ENCODE measurements at places on chromosomes 2 and 18.

- DNase-seq: no peak
Observed at GRCh38 chr18:26705757-26706156, 157.4 kb upstream of the KCTD1 start.

DNA sequence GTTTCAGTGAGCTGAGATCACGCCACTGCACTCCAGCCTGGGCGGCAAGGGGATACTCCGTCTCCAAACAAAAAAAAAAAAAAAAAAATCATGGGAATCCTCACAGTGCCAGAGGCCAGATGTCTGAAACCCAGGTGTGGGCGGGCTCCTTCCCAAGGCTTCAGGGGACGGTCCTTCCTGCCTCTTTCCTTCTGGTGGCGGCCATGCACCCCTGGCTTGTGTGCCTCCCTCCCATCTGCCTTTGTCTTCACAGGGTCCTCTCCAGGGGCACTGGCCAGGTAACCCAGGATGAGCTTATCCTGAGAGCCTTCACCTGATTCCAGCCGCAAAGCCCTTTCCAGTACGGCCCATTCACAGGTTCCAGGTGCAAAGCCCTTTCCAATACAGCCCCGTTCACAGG is 40.9 kb upstream of the GPC1 start:
- no peak for DNase-seq

- no peak for DNase-seq
Observed at GRCh38 chr2:1750270-1750932, 6.1 kb upstream of the PXDN start.

- DNase-seq: peak; percentile 6
Observed at GRCh38 chr2:134739879-134740301, 21.1 kb upstream of the TMEM163 start.

GRCh38 chr2:10721396-10722251 is at the start of gene ATP6V1C2:
Gene ATP6V1C2 (plus strand): TSS chr2:10721630. CDS start chr2:10722850, 1,220 bp downstream.
- DNase-seq: no peak

GRCh38 chr2:32852856-32853255 is 93.9 kb upstream of the LTBP1 start:
- DNase-seq: no peak

DNA sequence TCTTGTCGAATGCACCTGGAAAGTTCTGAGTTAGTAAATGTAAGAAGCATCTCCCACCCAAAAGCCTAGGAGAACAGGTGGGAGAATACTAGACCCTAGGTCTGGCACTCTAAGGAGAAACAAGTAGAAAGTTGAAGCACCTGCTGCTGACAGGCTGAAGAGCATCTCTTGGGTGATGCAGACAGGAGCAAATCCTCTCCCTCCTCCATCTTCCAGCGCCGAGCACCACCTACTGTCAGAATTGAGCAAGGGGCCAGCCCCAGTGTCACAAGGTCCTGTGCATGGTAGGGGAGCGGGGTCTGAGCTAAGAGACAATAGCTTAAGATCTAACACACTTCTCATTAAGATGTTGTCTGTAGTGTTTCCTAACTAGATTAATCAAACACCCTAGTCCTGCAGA is 52.9 kb downstream of the HK2 start:
- no peak for DNase-seq

GRCh38 chr2:147789720-147790119 is 55.1 kb upstream of the ACVR2A start:
- peak; percentile 5 for DNase-seq

DNA sequence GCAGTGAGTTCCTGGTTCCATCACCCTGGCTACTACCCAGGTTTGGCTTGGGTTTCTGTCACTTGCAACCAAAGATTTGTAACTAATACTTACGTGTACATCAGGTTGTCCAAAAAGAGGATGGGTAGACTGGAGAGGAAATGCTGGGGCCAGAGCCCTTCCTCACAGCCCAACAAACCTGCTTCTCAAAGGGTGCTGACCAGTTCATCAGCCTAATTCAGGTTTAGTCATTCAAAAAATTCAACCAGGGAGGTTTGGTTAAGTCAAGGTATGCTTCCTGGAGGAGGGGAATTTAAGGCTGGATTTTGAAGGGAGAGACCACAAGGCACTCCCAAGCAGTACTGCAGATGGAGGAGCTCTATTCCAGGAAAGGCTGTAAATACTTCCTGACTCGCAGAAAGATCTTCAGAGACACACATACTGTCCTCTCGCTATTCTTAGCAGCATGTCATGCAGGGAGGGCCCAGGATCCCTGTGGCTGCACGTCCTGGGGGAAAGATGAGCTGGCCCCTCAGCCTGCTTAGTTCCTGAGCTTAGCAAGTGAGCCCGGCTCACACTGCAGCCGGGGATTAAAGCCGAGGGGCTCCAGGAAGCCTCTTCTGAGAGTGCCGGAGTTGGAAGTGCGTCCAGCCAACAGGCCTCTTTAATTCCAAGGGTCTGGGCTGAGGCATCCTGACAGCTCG is 40.0 kb upstream of the BIN1 start:
- DNase-seq: no peak

DNA sequence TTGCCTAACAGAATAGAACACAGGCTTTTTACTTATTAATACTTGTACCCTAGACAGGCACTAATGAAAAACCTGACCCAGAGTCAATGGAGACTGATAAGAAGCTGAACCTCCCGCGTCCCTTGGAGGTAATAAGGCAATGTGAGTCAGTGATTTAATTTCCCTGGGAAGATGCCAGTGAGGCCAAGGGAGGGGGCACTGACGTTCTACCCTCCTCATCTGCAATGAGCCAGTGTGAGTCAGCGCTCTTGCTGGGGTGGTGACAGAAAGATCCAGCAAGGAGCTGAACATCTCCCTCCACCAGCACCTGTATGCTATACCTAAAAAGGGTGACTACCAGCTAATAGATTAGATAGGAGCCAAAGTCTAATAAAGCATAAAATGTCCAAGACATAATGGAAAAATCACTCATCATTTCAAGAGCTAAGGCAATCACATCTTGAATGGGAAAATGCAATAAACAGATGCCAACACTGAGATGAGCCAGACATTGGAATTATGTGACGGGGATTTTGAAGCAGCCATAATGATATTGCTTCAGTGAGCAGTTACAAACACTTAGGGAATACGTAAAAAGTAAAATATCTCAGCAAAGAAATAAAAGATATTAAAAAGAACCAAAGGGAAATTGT is 116.9 kb downstream of the TPGS2 start:
- peak; percentile 70 for DNase-seq

DNA sequence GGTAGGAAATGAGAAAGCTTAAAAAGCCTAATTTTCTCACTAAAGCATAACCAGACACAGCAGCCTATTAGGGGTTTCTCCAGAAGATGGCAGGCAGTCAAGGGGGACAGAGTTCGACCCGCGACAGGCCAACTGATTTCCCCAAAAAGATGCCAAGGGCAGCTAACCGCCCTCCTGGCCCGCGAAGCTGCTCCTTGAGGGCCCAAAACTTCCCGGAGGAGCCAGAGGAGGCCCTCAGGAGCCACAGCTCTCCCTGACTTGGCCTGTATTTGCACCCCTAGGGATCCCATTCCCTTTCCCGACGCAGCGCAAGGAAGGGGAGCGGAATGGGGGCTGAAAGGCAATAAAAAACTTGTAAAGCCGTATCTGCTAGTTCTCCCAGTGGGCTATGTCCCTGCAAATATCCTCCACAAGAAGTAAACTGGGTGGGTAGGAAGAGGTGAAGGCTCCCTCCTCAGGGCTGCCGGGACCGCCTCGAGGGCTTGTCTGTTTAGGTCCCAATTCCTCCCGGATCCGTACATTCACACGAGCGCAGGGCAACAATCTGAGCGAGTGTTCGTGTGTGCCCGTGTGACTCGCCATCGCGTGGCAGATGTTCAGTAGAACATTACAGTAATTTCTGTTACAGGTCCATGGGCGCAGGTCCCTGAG is 756 bp upstream of the NAGK start:
- DNase-seq: no peak

- DNase-seq: no peak
Observed at GRCh38 chr18:13403786-13404549, 185.4 kb downstream of the LDLRAD4 start.

- no peak for DNase-seq
Observed at GRCh38 chr2:160876765-160877164, 283.5 kb upstream of the TANK start.

DNA sequence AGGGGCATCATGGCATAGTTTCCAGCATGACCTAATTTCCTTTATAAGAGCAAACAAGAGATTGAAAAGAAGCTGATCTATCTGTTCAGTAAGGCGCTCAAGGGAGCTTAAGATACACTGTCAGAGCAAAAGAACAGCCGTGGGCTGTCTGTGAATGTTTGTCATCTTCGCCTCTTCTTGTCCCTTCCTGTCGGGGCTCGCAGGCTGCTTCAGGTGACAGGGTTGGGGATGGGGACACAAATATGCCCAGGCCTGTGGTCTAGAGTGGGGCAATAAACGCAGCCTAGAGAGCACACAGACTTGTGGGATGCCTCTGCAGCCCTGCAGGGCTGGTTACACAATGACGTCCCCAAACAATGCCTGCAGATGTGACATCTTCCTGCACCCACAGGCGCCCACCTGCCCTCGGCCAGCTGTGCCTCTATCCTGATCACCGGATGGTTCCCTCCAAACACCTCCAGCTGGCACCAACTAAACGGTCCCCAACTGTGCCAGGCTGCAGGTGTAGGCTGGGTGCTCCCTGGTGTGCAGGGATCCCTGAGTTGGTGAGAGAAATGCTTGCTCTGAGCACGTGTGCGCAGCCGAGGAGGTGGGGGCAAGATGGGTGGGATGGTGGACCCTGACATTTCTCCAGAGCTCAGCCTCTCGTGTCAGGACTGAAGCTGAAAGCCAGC is 72.8 kb downstream of the EDAR start:
- no peak for DNase-seq

- DNase-seq: no peak
Observed at GRCh38 chr2:6675791-6676190, 189.9 kb downstream of the CMPK2 start.

GRCh38 chr2:57429831-57430230 is 616.8 kb upstream of the VRK2 start:
- DNase-seq: no peak
